ENCODE measurements at places on chromosomes 1 and 21.

GRCh38 chr21:16708101-16708835 is 804.6 kb upstream of the CXADR start:
- DNase-seq, result peak; percentile 55

DNA sequence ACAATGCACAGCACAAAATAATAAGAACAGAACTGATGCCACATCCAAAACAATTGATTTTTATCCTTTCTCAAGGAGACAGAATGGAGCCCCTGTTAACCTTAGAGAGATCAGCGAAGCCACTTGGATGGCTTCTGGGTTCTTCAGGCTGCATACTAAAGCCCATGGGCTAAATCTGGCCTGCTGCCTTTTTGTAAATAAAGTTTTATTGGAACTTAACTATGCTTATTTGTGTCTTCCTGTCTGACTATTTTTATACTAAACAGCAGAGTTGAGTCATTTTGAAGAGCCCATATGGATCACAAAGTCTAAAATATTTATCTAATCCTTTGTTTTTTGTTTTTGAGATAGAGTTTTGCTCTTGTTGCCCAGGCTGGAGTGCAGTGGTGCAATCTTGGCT is 16.3 kb upstream of the PPM1J start:
- no peak for DNase-seq

GRCh38 chr1:49026230-49026811 is 249.6 kb upstream of the BEND5 start:
- no peak for DNase-seq

GRCh38 chr1:38062361-38063288 is 16.0 kb upstream of the POU3F1 start:
- no peak for DNase-seq

- DNase-seq, result no peak
Observed at GRCh38 chr1:62450301-62450700, 13.5 kb downstream of the USP1 start.

- no peak for DNase-seq
Observed at GRCh38 chr21:31352836-31353235, 8.8 kb upstream of the TIAM1 start.

GRCh38 chr1:105608713-105609112 is 1447.8 kb upstream of the PRMT6 start:
- DNase-seq, result no peak

GRCh38 chr1:50610563-50610962 is 187.3 kb upstream of the DMRTA2 start:
- no peak for DNase-seq

DNA sequence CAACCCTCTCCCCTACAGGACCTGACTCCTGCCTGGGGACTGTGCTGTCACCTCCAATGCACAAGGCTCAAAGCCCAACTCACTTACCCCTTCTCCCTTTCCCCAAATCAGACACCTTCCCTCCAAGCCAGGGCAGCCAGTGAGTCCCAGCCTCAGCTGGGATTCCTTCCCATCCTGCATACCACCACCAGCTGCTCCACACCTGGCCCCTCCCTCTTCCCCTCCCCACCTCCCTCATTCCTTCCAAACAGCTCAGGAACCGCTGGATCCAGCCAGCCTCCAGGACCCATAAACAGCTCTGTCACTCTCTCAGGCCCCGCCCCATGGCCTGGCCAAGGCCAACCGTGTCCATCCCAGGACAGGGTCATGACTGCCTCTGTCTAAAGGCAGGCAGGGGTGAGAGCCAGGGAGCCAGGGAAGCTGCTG is 41.4 kb downstream of the ACOT7 start:
- peak; percentile 16 for DNase-seq

GRCh38 chr1:28010969-28011368 is 51.2 kb downstream of the XKR8 start:
- DNase-seq, result peak; percentile 23

DNA sequence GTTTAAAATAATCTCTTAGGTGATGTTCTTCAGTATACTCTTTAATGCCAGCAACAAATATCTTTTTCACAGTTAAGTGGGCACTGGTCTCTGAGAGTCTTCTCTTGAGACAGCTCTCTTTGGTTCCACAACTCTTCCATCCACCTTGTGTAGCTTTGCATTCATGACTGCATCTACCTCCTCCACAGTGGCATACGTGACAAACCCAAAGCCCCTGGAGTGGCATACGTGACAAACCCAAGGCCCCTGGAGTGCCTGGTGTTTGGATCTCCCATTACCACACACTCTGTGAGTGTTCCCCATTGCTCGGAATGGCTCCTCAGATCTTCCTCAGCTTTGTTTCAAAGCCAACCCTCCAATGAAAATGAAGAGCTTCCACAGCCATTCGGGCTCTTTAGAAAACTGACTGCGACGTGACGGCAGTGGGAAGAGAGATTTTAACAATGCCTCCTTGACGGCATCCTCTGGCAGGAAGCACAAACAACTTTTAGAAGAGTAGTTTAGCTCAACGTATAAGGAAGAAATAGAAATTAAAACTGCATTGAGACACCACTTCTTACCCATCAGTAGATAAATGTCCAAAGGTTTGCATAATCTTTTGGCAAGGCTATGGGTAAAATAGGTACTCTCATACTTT is 45.8 kb downstream of the SLC30A7 start:
- DNase-seq, result no peak

- no peak for DNase-seq
Observed at GRCh38 chr21:36255663-36256062, 64.3 kb upstream of the MORC3 start.

- DNase-seq, result no peak
Observed at GRCh38 chr1:82398357-82398756, 597.6 kb downstream of the ADGRL2 start.

DNA sequence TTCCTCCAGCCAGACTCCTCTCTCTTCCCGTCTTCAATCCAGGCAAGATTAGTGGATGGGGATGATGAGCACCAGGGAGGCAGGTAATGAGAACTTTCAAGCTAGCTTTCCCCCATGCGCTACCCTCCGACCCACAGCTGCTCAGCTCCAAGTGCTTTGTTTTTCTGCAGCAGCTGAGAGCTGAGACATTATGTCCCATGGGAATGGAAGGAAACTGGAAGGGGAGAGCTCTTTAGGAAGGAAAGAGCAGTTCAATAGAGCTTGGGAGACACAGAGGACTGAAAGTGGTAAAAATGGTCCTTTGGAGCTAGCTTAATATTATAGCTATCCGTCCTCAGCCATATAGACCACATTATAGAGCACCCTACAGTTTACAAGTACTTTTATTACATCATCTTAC is 39.8 kb downstream of the RAB3B start:
- no peak for DNase-seq

DNA sequence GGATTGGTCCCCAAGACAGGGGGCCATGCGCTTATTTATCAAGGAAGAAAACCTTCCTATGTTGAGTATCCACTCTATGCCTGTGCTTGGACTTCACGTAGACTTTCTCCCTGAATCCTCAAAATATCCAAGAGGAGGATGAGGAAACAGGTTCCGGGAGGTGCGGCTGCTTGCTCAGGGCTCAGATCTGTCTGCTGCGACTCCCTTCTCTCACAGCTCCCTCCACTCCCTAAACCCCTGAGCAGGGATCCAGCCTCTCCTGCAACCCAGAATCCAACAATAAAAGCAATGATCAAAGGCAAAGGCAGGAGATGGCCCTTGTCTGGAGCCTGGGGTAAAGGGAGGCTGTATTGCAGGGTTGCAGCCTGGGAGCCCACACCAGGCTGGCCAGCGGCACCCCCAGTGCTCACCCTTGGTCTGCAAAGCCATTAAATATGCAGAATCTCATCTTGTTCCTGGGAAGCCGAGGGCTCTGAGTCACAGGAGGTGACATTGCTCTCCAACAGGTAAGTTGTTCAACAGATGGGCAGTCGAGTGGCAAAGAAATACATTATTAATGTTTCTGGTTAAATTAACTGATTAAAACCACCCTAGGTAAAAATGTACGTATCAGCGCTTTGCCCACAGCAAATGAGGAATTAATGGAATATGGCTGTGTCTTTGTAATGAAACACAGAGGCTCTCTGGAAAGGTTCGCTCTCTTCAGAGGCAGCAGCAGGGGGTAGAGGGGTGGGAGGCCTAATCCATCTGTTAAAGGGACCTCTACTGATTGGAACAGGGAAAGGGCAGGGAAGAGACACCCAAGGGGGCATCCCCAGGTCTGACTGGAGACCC is 111.5 kb downstream of the GRIK3 start:
- DNase-seq, result no peak

DNA sequence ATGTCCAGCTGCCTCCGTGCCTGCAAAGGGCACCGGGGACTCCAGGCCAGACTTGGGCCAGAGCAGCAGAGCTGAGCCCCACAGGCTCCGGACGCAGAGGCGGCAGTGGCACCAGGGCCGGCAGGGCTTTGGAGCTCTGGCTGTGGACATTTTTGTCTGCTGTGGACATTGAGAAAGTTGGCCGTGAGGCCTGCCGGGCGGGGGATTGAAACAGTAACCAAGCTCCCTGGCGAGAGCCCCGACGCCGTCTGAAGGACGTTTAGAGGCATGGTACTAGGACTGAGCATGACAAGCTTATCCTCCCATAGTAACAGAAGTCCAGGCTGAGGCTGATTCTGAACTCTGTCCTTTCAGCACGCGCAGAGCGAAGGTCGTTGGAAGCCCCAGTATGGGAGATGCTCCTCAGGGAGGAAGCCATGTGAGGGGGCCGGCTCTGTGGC is 323.8 kb downstream of the AMY1C start:
- no peak for DNase-seq

GRCh38 chr1:168499688-168500049 is 44.1 kb downstream of the XCL2 start:
- DNase-seq, result peak; percentile 41

- peak; percentile 48 for DNase-seq
Observed at GRCh38 chr1:35298464-35298863, 30.0 kb downstream of the ZMYM4 start.

DNA sequence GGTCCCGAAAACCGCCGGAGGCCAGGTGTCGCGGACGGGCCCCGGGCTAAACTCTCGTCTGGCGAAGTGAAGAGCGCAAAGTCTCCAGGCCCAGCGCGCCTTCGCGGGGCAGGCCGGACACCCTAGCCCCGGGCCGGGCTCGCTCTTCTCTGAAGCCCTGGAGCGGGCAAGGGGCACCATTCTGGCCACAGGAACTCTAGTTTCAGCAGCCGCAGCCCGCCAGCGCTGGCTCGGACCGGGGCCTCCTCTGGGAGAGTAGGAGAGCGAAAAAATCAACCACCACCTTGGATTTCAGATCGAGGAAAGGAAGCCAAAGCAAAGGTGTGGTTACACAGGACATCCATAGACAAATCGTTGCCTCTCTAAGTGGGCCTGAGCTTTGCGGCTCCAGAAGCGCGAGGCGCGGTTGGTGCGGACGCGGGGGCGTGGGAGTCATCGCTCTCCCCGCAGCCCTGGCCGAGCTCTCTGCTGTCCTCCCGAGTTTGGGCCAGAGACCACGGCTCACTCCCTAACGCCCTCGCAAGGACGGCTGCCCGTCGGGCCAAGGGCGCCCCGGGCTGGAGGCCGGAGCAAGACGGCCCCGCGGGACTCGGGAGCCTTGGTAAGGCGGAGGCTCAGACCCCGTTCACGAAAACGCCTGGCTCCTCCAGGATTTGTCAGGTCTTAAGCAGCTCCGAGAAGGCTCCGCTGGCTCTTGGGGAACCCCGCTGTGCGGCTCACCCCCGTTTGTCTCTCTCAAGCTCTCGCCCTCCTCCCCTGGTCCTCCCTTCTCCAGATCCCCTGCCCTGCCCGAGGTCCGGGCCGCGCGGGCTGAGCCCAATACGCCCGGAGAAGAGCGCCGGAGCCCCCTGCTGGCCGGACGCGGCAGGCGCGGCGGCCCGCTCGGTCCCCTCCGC is 132.9 kb upstream of the DPYD start:
- DNase-seq, result peak; percentile 75

DNA sequence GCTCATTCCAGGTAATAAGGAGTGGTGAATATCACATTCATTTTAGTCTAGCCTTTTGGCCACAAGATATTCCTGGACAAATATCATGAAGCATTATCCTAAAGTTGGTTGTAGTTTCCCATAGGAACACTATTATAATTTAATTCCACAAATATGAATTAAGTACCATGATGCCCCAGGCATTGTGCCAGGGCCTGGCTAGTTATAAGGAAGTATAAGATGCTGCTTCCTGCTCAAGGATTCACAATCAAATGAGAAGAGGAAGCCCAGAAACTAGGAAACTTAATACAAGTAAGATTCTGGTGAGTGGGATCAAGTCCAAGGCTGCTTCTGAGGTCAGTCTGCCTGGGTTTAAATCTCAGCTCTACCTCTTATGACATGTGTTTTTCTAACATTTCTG is 30.6 kb upstream of the ZP4 start:
- DNase-seq, result no peak

DNA sequence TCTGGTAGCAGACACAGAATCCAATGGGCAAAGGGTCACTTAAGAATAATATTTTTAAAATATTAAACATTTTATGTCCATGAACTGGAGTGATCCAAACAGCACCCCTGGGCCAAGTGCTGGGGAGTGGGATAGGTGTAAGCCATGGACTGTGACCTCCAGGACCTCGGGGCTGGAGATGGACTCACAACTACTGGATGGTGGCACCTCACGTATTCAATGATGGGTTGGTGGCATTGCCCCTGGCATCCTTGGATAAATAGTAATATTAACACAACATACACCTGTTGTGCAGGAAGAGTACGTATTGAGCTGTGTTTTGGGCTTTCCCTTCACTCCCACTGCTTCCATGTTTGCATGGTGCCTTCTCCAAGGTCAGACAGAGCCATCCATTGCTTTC is 39.3 kb upstream of the TENT5C start:
- no peak for DNase-seq

- no peak for DNase-seq
Observed at GRCh38 chr1:110876748-110877341, 3.9 kb downstream of the CD53 start.

DNA sequence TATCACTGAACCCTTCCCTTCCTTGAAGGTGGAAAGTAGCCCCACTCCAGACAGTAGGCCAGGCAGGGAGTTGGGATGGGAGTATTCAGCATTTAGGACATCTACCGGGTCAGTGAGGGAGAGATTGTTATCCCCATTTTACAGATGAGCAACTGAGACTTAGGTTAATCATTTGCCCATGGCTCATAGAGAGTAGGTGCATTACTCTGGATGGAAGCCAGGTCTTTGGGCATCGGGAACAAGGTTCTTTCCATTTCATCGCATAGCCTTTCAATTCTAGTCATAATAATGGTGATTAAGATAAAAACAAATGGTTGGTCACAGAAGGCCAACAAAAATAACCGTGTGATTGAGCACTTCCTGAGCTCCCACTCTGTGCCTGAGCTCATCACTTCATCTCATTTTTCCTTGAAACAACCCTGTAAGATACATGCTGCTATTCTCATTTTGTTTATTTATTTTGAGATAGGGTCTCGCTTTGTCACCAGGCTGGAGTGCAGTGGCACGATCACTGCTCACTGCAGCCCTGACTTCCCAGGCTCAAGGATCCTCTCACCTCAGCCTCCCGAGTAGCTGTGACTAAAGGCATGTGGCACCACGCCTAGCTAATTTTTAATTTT is 64.8 kb downstream of the NAV1 start:
- DNase-seq, result no peak
